Activated naive CD4-positive, alpha-beta T cell (primary cell): ENCODE measurements at places on chromosomes 11 and 22.

- no peak for DNase-seq
Observed at GRCh38 chr11:7673724-7674434, 579 bp upstream of the CYB5R2 start.

- no peak for DNase-seq
Observed at GRCh38 chr11:116217006-116217405, 555.8 kb downstream of the BUD13 start.

GRCh38 chr11:92675810-92676209 is 293.6 kb upstream of the MTNR1B start:
- DNase-seq: no peak

GRCh38 chr11:79249295-79249993 is 191.4 kb downstream of the TENM4 start:
- no peak for DNase-seq

- DNase-seq: no peak
Observed at GRCh38 chr22:35310556-35311550, 11.2 kb downstream of the TOM1 start.

- no peak for DNase-seq
Observed at GRCh38 chr11:8247312-8247711, 16.4 kb downstream of the LMO1 start.
